ENCODE measurements at places on chromosomes 1 and 21.

- DNase-seq, result no peak
Measured at GRCh38 chr1:82377201-82377884, 576.6 kb downstream of the ADGRL2 start.

DNA sequence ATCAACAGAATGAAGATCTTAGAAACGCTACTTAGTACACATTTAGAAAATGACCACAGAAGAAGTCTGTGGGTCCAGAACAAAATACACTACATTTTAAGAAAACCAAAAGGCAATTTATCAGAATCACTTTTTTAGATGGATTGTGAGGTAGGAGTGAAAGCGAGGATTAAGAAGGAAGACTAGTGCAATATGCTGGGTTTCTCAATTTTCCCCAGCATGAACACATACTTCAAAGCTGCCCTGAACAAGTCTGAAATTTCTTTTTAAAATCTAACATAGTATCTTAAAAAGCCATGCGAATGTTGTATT lies 200.5 kb downstream of the SLC45A1 start:
- no peak for DNase-seq

DNA sequence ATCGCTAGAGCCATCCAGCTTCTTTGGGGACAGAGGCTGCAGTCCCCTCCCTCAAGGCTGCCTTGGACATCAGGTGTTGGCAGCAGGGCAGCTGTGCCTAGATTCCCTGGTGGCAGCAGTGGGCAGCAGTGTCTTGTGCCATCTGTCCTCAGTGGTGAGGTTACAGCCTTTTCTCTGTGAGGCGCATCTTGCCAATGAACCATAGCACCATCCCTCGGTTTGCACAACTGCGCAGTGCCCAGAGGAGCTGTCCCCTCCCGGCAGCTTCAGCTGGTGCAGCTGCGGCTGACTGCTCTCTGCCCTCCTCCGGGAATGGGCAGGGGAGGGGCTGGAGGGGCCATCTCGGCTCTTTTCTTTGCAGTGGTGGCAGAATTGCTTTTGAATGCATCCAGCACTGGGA lies 59.0 kb upstream of the C8B start:
- no peak for DNase-seq

- no peak for DNase-seq
Measured at GRCh38 chr21:41859297-41859980, 19.7 kb downstream of the PRDM15 start.

DNA sequence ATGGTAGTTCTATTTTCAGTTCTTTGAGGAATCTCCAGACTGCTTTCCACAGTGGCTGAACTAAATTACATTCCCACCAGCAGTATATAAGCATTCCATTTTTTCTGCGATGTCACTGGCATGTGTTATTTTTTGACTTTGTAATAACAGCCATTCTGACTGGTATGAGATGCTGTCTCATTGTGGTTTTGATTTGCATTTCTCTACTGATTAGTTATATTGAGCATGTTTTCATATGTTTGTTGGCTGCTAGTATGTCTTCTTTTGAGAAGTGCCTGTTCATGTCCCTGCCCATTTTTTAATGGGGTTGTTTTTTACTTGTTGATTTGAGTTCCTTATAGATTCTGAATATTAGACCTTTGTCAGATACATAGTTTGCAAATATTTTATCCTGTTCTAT lies 87.9 kb downstream of the RPS6KC1 start:
- DNase-seq, result no peak

DNA sequence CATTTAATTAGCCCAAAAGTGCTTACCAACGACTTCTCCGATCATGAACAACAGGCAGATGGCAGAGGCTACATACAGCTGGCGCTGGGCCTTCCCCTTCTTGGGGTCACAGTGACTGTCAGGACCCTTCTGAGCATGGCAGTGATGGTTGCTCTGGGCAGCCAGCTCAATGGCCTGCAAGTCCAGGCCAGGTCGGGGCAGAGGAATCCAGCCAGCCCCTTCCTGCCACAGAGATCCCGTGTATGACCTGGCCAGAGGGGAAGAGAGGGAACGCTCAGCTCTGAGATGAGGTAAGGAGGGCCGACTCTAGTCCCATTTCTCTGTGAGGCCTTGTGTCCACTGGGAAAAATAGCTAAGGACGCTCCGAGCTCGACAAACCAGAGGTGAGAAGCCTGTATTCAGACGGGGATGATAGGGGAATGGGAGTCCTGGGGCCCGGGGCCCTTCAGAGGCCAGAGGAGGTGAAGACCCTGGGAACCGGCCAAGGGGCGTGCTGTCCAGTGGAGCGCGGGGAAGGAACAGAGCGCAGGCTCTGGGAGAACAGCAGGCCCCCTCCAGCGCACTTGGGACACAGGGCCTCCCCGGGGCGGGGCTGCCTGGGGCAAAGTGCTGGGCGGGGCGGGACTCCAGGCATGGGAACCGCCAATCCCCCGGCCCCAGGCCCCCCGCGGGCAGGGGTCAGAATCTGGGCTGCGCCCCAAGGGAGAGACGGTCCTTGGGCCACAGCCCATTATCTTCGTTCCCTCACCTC lies 772 bp downstream of the SLC30A2 start:
- DNase-seq, result no peak

GRCh38 chr1:160862203-160863060 lies at the start of gene CD244:
TSS of gene CD244 (minus strand) at chr1:160862887. CDS start at chr1:160862677, 210 bp downstream.
- DNase-seq, result peak; percentile 6

DNA sequence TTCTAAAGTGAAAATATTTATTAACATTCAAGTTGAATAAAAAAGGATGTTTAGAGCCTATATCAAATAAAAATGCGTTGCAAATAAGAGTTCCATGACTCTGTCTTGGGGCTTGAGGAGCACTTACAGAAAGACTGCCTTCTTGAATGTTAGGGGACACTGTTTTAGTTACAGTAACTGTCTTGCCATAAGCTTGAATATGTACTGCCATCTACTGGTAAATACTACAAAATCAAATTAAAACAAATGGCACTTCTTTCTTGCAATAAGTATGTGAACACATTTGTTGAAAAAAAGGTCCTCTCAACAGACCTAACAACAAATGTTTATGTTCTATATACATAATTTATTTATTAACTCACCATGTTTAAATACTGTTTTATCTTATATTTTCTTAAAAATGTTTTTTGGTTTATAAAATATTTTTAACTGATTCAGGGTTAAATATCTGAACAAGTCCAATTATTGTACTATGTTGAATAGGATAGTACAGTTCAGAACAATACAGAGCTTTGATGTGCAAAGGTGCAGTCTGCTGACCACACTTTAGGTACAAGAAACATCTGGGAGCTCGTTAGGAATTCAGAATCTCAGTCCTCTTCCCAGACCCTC lies 199.5 kb downstream of the LRRIQ3 start:
- DNase-seq, result no peak

GRCh38 chr1:16294219-16295212 lies 57.5 kb upstream of the CPLANE2 start:
- DNase-seq, result no peak

DNA sequence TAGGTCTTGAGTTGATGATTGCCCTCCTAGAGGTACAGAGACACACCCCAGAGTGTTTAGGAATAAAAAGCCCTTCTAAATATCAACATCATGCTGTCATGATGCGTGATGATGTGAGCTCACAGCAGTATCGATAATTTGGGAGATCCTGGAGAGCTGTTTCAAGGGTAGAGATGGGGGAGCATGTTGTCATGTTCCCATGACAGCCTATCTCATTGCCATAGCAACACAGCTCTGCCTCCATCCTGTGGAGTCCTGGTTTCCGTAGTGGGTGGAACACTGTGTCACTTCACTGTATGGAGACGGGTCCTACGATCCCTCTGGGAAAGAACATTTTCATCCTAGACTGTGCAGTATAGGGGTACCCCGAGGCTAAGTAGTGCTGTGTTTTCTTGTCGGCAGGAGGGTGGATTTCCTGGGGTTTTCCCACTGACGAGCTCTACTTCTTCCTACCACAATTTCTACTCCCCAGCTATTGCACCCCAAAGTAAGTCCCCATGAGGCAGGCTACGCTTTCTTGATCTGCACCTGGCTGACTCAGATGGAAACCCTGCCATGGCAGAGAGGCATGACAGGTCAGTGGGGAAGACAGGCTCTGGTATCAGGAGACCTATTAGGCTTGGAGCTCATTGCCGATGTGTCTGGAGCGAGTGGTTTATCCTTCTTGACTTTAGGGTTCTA lies 7.2 kb downstream of the KISS1 start:
- no peak for DNase-seq

DNA sequence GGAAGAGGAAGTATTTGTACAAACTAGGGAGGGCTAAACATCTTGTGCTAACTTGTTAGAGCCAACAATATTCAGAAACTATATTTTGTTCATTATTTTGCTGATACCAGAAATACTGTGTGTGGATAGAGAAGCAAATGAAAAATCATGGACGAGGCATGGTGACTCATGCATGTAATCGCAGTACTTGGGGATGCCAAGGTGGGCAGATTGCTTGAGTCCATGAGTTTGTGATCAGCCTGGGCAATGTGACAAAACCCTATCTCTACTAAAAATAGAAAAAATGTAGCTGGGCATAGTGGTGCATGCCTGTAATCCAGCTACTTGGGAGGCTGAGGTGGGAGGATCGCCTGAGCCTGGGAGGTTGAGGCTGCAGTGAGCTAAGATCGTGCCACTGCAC lies 13.4 kb downstream of the LRRC41 start:
- DNase-seq, result no peak

GRCh38 chr1:30808067-30808662 lies 50.6 kb upstream of the LAPTM5 start:
- no peak for DNase-seq

GRCh38 chr1:154742606-154743005 lies 127.5 kb downstream of the KCNN3 start:
- no peak for DNase-seq

DNA sequence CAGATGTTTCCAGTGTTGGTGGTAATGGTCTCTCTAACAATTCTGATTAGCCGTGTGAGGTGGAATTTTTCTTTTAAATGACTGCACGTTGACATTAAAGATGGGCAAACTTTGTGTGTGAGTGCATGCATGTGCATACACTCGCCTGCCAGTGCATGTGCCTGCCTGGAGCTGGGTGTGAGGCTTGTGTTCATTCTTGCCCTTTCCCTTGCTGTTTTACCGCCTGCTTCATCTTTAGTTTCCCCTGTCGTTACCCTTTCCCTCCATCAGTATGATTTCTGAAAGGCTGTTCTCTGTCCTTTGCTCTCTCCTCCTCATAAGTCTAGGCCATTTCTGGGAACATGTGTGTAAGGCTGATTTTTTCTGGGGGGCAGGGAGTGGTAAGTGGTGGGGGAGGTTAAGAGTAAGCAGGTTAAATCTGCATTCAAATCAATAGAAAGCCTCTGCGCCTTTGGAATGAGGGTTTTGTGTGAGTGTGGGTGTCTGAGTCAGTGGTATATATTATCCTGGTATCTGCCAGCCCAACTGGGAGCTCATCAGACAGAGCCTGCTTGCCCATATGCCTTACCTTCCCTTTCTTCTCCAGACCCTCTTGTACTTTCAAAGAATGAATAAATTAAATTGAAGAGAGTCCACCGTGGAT lies 112.5 kb downstream of the PBX1 start:
- DNase-seq, result no peak

DNA sequence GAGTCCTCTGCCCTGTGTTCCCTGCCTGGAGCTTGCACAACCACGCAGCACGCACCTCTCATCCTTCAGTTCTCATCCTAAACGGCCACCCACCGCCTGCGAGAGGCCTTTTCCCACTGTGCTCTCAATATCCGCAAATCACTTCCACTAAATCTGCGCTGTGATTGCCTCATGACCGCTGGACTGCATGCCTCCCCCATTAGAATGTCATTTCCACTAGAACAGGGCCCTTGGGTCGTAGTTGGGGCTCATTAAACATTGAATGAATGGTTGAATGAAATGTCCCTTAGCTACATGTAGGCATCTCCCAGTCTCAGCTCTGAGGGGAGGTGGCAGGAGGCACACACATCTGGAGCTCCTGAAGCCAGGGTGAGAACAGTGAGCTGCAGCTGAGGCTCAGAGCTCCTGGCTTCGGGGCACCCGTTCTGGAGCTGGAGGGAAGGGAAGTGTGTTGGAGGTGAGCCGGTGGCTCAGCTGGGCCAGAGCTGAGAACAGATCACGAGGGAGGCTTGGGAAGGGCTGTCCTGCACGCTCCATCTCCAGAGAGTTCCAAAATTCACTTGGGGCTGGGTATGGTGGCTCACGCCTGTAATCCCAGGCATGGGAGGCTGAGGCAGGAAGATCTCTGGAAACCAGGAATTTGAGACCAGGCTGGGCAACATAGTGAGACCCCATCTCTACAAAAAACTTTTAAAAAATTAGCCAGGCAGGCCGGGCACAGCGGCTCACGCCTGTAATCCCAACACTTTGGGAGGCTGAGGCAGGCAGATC lies 30.4 kb downstream of the TMEM201 start:
- no peak for DNase-seq

- no peak for DNase-seq
Measured at GRCh38 chr21:18245464-18245967, 883 bp downstream of the CHODL start.

GRCh38 chr1:103373991-103374390 lies 151.5 kb upstream of the RNPC3 start:
- DNase-seq, result no peak

DNA sequence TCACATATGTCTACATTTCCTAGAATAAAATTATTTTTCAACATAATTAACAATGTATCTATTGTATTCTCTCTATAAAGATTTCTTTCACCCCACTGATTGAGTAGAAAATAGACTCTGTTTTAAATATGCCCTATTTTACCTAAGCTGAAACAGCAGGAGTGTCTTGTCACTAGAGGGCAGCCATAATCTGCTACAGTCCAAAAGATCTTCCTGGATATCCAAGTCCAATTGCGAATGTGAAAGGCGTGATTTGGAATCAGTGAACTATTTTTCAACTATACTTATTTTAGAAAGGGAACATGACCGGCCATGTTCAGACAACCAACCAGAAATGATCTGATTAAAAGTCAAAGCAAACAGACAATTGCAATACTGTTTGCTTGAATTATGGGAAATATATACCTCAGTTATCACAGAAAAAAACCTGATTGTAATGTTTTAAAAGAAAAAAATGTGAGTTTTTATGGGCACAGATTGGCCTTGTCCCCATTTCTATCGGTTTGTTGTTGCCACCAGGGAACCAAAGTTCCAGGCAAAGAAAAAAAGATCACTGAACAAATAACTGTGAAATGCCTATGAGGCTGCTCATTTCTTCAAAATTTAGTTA lies 1211.0 kb upstream of the ADGRL4 start:
- no peak for DNase-seq

DNA sequence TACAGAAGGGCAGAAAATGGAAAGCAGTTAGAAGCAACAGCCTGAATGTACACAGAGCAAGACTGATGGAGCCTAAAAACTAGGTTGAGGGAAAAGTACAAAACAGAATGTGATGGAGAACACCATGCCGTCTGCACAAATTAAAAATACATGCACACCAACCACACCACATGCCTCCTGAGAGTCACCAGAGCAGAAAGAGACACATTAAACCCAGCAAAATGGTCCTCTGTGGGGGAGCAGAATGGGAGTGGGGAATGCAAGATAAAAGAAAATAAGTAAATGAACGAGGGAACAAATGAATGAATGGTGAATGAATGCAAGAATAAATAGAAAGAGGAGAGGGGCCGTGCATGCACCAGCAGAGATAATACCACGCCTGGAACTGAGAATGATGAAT lies 24.1 kb downstream of the PADI2 start:
- DNase-seq, result no peak
